ENCODE measurements at places on chromosomes 5 and 9. TPM values are rescaled to one million over a fixed set of nuclear protein-coding genes. Genes with fewer than 3 reads are reported as not detected.

The SPAG8 gene
- 1.7 TPM for total RNA-seq

The KDM3B gene
- total RNA-seq = 39.6 TPM

The HBEGF gene
- 4.8 TPM for total RNA-seq

The RABEPK gene
- 41.2 TPM for total RNA-seq

The GZMA gene
- total RNA-seq = not detected

The RNF38 gene
- 5.2 TPM for total RNA-seq

The ST8SIA4 gene
- 0.26 TPM for total RNA-seq

The DOCK2 gene
- 0.13 TPM for total RNA-seq

The DAPK1 gene
- 28.4 TPM for total RNA-seq

The TEX48 gene
- not detected for total RNA-seq

The ZNF454 gene
- total RNA-seq = 1.1 TPM

The ORM2 gene
- total RNA-seq = not detected

The SPINK4 gene
- total RNA-seq = not detected

The SMC2 gene
- 96.1 TPM for total RNA-seq

The HEMGN gene
- not detected for total RNA-seq

The CCNJL gene
- total RNA-seq = 0.68 TPM

The LMAN2 gene
- total RNA-seq = 430 TPM

The CBY3 gene
- total RNA-seq = not detected

The SPATA6L gene
- 0.79 TPM for total RNA-seq

The TNFSF15 gene
- total RNA-seq = 0.19 TPM

The SLC36A3 gene
- not detected for total RNA-seq

The QRFP gene
- not detected for total RNA-seq

The TARS1 gene
- 216 TPM for total RNA-seq

The LMX1B gene
- not detected for total RNA-seq

The SEC24A gene
- total RNA-seq = 18.0 TPM

Measured in aortic smooth muscle cell (primary cell).